ENCODE measurements at places on chromosomes 4 and X.

- no peak for DNase-seq
These were observed 3.9 kb upstream of the RRAGB start for GRCh38 chrX:55713631-55714030.

GRCh38 chrX:43551590-43551989 is 104.5 kb upstream of the MAOA start:
- no peak for DNase-seq

- DNase-seq: peak; percentile 56
These were observed 18.2 kb downstream of the PTTG2 start for GRCh38 chr4:37978248-37978924.

- DNase-seq: no peak
These were observed 5.0 kb downstream of the F8A1 start for GRCh38 chrX:154890990-154891639.

- peak; percentile 91 for DNase-seq
These were observed 2463.1 kb downstream of the ARAP2 start for GRCh38 chr4:33780952-33781791.

- peak; percentile 27 for DNase-seq
These were observed 23.1 kb upstream of the C1GALT1C1 start for GRCh38 chrX:120653000-120653399.

GRCh38 chr4:2721586-2721985 is 34.5 kb downstream of the TNIP2 start:
- DNase-seq: no peak

DNA sequence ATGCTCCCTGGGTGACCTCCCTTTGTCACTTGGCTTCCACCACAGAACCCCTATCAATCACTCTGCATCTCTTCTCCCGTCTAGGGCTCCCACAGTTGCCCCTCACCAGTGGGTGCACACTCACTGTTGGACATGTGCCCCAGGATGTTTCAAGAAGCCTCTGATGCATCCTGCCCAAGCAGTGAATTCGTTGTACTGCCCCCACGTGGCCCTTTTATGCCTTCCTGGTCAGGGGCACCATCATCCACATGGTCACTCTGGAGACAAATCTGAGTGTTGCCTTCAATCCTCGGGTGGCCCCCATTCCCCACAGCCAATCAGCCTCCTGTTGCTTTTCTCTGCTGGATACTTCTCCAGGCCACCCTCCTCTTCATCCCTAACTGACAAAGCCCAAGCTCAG is 12.2 kb downstream of the ITIH6 start:
- no peak for DNase-seq

All from RKO (cell line).